ENCODE measurements at places on chromosomes 5 and 9.

GRCh38 chr5:88398316-88398715 is 129.7 kb upstream of the TMEM161B start:
- DNase-seq = no peak

GRCh38 chr5:126927429-126927828 is 102.9 kb downstream of the MARCHF3 start:
- no peak for DNase-seq

DNA sequence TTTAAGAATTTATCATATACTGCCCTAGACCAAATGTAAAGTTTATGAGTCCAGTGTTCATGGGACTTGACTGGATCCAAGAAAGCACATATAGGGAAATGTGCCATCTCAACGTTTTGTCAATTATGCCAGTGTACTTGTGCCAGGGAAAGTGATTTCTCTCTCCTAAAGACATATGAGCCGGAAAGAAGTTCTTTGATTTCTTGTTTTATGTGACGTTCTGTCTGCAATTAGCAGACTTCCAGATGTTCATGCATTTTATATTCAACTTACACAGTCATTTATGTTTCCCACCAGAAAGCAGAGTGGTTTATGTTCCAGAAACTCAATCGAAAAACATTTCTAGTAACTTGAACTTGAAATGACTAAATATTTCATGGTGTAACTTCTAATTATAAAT is 203.8 kb downstream of the FAM170A start:
- no peak for DNase-seq

DNA sequence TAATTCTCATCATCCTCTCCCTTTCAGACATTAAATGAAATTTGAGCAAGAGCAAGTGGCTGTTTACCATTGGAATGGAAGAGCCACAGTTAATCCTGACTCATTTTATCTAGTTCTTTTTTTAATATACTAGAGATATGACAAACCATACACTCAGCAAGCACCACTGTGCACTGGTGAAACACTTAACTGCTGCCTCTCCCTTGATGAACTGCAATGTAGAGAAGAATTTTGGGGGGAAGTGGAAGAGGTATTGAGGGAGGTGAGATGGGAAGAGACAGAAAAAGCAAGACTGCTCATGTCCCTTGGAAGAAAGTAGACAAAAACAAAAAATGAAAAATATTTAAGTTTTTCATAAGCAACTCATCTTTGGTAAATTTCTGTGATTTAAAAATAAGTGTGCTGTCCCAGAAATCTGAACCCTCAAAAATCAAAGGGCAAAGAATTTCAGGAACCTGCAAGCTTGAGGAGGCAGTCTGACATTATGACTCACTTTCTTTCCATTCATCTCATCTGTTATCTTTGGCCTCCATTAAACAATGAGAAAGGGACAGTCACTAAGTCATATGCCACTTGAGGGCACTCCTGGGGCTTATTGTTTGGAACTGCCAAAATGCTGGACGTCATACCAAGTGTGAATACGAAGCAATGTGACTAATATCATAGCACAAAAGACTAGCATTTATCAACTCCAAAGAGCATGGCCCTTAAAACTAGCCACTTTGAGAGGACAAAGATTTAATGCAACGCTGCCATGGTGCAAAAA is 566.8 kb upstream of the DMAC1 start:
- no peak for DNase-seq

DNA sequence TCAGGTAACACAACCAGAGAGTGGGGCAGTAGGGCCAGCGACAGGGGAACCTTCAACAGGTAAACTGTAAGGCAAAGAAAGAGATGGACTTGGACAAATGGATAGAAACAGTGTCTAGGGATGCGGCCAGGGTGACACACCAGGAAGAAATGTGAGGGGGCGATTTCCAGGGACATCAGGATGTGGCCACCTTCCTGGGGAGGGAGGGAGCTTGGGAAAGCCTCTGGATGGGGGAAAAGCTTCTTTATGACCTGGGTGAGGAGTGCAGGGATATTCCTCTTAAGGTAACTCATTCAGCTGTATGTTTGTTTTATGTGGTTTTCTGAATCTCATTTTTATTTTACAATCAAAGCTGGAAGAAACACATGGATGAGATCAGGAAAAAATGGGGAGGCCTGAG is 11.9 kb upstream of the NXNL2 start:
- DNase-seq = no peak

- DNase-seq = no peak
Measured at GRCh38 chr5:81428861-81429260, 34.9 kb upstream of the ACOT12 start.

DNA sequence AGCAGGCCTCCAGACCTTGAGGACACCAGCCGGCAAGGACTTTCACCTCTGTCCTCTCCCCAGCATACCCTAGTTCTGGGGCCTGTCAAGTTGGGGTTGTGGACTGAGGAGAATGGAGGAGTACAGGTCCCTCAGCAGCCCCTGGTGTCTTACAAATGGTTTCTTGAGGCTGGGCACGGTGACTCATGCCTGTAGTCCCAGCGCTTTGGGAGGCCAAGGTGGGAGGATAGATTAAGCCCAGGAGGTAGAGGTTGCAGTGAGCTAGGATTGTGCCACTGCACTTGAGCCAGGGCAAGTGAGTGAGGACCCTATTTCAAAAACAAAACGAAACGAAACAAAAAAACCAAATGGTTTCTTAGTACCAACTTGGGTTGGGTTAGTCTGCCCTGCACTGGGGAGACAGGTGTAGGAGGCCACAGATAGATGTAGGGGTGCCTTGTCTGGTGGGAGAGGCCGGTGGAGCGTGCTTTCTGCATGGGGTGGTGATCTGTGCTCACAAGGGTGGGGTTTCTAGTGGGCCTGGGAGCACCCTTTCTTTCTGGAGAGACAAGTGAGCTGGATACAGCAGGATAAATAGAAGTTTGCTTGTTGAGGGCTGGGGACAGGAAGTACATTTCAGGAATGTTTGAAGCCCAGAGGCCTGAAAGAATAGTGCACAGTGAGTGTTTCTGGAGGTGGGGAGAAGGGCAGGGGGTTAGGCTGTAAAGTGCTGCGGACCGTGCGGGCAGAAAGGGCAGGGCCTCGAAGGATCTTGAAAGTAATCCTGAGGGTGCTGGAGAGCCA is 37.7 kb upstream of the PSD2 start:
- no peak for DNase-seq

- no peak for DNase-seq
Measured at GRCh38 chr5:133756756-133757155, 144.4 kb upstream of the FSTL4 start.

- no peak for DNase-seq
Measured at GRCh38 chr9:21711504-21711903, 90.9 kb upstream of the MTAP start.

GRCh38 chr5:126369995-126370731 is 53.0 kb upstream of the GRAMD2B start:
- DNase-seq = no peak

- no peak for DNase-seq
Measured at GRCh38 chr9:4985386-4986266, 554 bp downstream of the JAK2 start.

- DNase-seq = no peak
Measured at GRCh38 chr5:138775034-138775433, 21.8 kb downstream of the CTNNA1 start.

DNA sequence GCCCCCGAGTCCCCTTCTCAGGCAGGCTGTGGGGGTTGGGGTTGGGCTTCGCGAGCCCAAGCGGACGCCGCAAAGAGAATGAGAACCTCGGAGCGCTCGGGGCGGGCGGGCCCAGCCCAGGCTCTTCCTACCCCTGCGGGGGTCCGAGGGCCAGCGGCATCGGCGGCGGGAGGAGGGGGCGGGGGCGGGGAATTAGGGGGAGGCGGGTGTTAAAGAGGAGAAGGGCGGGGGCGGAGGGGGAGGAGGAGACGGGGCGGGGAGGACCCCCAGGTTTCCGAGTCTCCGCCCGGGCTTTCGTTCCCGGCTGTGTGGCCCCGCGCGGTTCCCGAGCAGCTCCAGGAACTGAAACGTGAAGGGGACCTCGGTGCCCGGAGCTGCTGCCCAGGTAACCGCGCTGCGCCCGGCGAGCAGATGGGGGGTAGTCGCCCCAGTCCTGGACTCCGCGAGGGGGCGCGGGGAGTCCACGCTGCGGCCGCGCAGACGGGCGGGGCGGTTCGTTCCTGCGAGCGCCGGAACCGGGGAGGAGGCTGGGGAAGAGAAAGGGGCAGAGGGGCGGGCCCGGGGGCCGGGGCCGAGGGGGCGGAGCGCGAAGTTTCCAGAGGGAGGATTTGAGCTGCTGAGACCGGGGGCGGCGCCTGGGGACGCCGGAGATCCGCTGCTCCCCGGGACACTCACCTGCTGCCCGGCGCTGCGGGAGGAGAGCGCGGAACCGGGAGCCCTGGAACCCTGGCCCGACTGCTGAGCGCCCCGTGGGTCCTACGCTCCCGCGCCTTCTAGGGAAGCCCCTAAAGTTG is 38.4 kb upstream of the PLEKHG4B start:
- DNase-seq = peak; percentile 12

- DNase-seq = no peak
Measured at GRCh38 chr5:135239453-135240282, 159.4 kb downstream of the MACROH2A1 start.

All from stimulated activated CD4-positive, alpha-beta T cell treated with anti-CD3 and anti-CD28 coated beads, Interleukin-1b, Interleukin-23, amount 100 ng/mL, for 1 hour (primary cell).